ENCODE measurements at places on chromosomes 13 and 19. TPM values are rescaled to one million over a fixed set of nuclear protein-coding genes. Genes with fewer than 3 reads are reported as not detected.

Gene HOMER3
- 163 TPM for total RNA-seq

Gene GJB2
- not detected for total RNA-seq

Gene KIR2DL3
- not detected for total RNA-seq

Gene ETHE1
- 62.4 TPM for total RNA-seq

Gene MIDN
- total RNA-seq: 24.8 TPM

Gene C13orf42
- not detected for total RNA-seq

Gene CYP4F2
- not detected for total RNA-seq

Measured in vein endothelial cell (primary cell).